ENCODE measurements at places on chromosomes 5 and 9.

- H3K4me1 ChIP-seq: no peaks in the 10 kb centered on the region
- no peaks in the 10 kb centered on the region for H3K27me3 ChIP-seq
- DNase-seq: no peak
Observed at GRCh38 chr9:128936171-128936865, 11.1 kb downstream of the DOLK start.

DNA sequence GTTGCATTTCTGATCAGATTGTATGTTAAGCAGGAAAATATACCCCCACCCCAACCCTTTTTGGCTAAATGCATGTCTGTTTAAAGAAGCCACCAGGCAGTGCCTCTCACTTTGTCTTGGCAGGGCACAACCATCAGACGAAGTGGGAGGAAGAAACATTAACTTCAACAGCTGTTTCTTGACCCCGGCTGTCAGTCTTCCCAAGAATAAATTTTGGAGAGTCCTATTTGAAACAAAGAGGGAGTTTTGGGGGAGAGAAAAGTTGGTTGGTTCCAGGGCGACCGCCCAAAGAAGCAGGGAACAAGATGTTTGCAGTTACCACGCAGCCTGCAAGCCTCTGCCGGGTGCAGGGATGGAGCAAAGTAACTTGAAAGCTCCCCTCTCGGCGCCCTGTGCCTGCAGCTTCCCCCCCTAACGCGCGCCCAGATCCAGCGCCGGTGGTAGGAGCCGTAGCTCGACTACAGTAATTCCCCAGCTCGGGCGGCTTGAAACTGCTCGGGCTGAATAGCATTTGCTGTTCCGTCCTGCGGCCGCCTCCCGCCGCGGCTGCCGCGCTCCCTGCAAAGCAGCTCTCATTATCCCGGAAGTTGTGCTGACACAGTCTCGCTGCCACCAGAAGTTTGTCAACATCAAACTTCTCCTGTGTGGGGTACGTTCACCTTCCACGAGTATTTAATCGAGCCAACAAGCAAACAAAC lies 100.7 kb upstream of the SSBP2 start:
- no peaks in the 10 kb centered on the region for H3K36me3 ChIP-seq
- H3K27me3 ChIP-seq: no peaks in the 10 kb centered on the region
- peak; percentile 93 for DNase-seq

DNA sequence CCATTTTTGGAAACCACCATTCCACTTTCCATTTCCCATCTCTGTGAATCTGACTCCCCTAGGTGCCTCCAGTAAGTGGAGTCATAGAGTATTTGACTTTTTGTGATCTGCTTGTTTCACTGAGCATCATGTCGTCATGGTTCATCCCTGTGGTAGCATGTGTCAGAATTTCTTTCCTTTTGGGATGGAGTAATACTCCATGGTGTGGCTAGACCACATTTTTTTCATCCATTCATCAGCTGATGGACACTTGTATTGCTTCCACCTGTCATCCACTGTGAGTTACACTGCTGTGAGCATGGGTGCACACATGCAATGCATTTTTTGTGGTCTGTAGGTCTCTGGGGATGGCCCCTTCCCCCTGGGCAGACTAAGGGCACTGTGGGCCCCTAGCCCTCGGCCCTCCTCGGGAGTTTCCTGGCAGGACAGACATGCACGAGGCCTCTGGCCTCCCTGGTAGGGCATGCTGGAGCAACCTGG lies 115.9 kb downstream of the GADD45G start:
- peaks cover 12% of the 10 kb centered on the region for H3K4me1 ChIP-seq
- no peak overlapping the region for H3K27ac ChIP-seq
- H3K4me3 ChIP-seq: no peak overlapping the region
- H3K27me3 ChIP-seq: no peaks in the 10 kb centered on the region
- DNase-seq: no peak
- H3K36me3 ChIP-seq: no peaks in the 10 kb centered on the region

DNA sequence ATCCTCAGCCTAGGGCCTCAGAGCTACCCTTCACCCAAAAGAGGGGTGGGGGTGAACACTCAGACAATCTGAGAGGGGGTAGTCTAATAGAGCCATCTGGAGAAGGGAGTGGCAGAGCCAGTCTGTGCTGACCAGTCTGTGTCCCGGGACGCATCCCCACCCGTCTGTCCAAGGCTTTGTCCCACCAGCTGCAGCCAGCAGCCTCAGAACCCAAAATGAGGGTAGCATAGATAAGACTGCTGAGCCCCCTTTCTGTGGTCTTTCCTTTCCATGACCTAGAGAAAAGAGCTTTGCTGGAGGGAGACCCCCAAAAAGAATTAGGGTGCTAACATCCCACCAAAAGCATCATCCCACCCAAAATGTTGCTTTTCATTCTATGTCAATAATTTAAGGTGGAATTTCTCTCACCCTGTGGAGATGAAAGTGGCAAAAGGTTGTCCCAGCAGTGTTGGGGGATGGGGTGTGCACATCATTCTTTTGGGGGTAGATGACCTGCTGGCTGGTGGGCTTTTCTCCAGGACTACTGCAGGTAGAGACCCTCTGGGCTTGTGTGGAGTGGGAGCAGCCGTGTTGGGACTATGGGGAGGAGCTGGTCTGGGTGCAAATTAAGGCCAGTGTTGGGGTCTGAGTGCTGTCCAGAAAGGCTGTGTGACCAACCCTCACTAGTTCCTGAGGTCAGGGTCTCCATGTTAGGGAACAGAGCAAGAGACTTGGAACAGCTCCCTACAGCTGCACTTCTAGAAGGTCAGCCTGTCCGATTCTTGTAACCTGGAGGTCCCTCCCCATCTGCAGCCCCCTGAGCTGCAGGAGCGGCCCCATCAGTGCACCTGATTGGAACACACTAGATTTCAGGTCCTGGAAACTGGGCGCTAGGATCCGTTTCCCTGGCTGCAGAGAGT lies 19.9 kb downstream of the URM1 start:
- H3K27ac ChIP-seq: no peak overlapping the region
- H3K27me3 ChIP-seq: peaks cover 36% of the 10 kb centered on the region
- H3K4me1 ChIP-seq: peaks cover 14% of the 10 kb centered on the region
- H3K4me3 ChIP-seq: no peak overlapping the region

DNA sequence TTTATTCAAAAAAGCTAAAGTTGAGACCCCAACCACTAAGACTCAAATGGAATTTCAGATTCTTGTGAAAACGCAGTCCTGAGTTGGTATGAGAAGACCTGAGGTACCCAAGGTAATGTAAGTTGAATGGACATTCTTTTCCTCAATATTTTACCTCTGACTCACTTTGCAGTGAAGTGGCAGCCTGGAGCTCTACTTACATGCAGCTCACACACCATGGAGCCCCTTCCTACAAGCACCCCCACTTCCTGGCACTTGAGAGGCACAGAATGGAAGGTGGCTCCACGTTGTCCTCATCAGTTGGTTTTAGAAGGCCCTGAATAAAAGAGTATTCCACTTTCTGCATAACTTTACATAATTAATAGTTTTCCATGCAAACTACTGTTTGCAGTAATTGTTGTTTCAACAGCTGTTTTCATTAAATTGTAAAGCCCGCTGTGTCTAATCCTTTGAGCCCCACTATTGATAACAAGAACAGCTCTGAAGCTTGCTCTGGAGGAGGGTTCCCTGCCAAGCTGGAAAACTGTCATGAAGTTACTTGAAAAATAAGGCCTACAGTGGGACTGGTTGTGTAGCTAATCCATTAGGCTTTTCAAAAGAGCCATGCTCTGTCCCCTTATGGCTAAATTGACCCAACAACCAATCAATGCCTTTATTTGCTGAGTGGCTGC lies 102.2 kb upstream of the SPATA31D4 start:
- DNase-seq: peak; percentile 8
- H3K36me3 ChIP-seq: no peaks in the 10 kb centered on the region
- no peak overlapping the region for H3K4me3 ChIP-seq
- no peaks in the 10 kb centered on the region for H3K27me3 ChIP-seq
- no peak overlapping the region for H3K27ac ChIP-seq

GRCh38 chr5:154801083-154801482 lies 45.9 kb downstream of the LARP1 start:
- DNase-seq: no peak
- no peaks in the 10 kb centered on the region for H3K27me3 ChIP-seq
- no peaks in the 10 kb centered on the region for H3K4me1 ChIP-seq
- H3K4me3 ChIP-seq: no peak overlapping the region

DNA sequence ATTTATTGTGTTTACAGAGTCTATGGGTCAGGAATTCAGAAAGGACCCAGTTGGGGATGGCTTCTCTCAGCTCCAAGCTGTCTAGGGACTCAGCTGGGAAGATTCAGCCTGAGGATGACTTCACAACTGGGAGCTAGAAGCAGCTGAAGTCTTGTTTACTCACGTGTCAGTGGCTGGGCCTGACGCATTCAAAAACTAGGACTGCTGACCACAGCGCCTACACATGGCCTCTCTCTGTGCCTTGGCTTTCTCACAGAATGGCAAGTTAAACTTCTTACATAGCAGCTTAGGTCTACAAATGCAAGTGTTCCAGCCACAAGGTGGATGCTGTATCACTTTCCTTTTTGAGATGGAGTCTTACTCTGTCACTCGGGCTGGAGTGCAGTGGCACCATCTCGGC lies 16.3 kb upstream of the PPP2CA start:
- no peaks in the 10 kb centered on the region for H3K36me3 ChIP-seq
- peaks cover 12% of the 10 kb centered on the region for H3K4me1 ChIP-seq
- DNase-seq: no peak
- no peak overlapping the region for H3K4me3 ChIP-seq

DNA sequence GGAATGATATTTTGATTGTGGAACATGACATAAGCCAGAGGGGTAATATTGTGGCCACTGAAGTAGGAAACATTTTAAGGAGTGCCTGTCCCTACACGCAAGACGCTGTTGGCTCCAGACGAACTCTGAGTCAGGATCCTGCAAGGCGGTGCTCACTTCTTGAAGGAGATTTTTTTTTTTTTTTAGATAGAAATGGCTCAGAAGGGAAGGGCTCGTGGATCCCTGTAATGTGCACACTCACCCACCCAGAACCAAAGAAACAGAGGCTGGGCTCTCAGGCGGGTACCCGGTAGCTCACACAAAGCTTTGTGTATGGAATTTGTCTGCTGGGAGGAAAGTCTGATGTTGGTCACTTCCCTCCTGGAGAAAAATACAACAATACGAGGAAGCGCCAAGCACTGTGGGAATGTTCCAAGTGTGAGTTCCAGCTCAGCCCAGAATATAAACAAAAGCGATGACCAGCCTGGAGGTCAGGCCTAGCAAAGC lies 25.7 kb downstream of the RAPGEF1 start:
- H3K4me3 ChIP-seq: no peak overlapping the region
- peak; percentile 86 for DNase-seq
- no peaks in the 10 kb centered on the region for H3K27me3 ChIP-seq
- peaks cover 23% of the 10 kb centered on the region for H3K4me1 ChIP-seq

- peak overlapping the region; percentile 91 for H3K27ac ChIP-seq
- H3K4me1 ChIP-seq: no peaks in the 10 kb centered on the region
- peaks cover 16% of the 10 kb centered on the region for H3K36me3 ChIP-seq
- DNase-seq: no peak
- no peaks in the 10 kb centered on the region for H3K27me3 ChIP-seq
Observed at GRCh38 chr9:33024126-33024965, 727 bp upstream of the DNAJA1 start.

- no peak overlapping the region for H3K4me3 ChIP-seq
- no peaks in the 10 kb centered on the region for H3K4me1 ChIP-seq
- H3K27me3 ChIP-seq: no peaks in the 10 kb centered on the region
- no peak for DNase-seq
- H3K27ac ChIP-seq: no peak overlapping the region
- no peaks in the 10 kb centered on the region for H3K36me3 ChIP-seq
Observed at GRCh38 chr5:139212486-139212885, 14.3 kb upstream of the SIL1 start.

- H3K36me3 ChIP-seq: no peaks in the 10 kb centered on the region
- no peak overlapping the region for H3K27ac ChIP-seq
- no peak for DNase-seq
- H3K4me1 ChIP-seq: peaks cover 4% of the 10 kb centered on the region
- no peaks in the 10 kb centered on the region for H3K27me3 ChIP-seq
Observed at GRCh38 chr5:77871016-77871415, 94.9 kb upstream of the TBCA start.

DNA sequence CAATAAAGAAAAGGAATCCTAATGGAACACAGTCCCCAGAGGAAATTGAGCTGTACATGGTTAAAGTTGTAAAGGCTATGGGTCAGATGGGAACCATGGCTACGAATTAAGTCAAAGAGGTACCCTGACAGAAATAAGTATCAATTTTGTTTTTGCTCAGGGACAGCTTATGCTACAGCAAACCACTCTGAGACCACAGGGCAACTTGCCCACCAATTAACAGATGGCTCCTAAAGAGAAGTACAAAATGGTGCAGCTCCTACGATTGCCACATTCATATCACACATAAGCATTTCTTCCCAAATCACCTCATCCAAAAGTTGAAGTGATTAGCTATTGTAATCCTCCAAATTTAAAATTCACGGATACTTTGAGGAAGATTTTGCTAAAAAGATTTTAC lies 83.0 kb downstream of the ELAVL2 start:
- H3K27me3 ChIP-seq: no peaks in the 10 kb centered on the region
- no peaks in the 10 kb centered on the region for H3K36me3 ChIP-seq
- H3K4me3 ChIP-seq: no peak overlapping the region
- no peak overlapping the region for H3K27ac ChIP-seq
- peaks cover 2% of the 10 kb centered on the region for H3K4me1 ChIP-seq

GRCh38 chr5:140642718-140643117 lies 3.5 kb downstream of the TMCO6 start:
- no peak overlapping the region for H3K27ac ChIP-seq
- DNase-seq: no peak
- peaks cover 13% of the 10 kb centered on the region for H3K4me1 ChIP-seq
- H3K27me3 ChIP-seq: no peaks in the 10 kb centered on the region
- H3K4me3 ChIP-seq: no peak overlapping the region
- peaks cover 30% of the 10 kb centered on the region for H3K36me3 ChIP-seq

DNA sequence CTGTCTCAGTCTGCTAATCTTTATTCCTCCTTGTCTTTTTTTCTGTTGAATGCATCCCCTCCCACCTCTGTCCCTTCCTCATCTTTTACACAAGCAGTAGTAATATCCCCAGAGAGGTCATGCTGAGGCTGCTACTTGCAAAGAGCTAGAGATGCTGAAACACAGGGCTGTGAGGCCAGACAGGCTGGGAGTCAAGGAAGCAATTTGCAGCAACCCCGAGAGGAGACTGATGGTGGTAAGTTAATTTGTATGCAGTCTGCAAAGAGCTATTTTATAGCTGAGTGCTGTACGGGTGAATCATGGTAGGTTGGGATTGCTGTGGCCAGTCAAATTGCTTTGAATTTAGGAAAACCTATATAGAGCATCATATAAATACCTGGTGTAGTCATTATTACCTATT lies 90.2 kb upstream of the SLC24A2 start:
- no peaks in the 10 kb centered on the region for H3K36me3 ChIP-seq
- DNase-seq: no peak
- no peak overlapping the region for H3K4me3 ChIP-seq
- H3K27me3 ChIP-seq: no peaks in the 10 kb centered on the region
- H3K27ac ChIP-seq: no peak overlapping the region

GRCh38 chr9:137449081-137449844 lies 8.1 kb upstream of the ENTPD8 start:
- H3K27me3 ChIP-seq: no peaks in the 10 kb centered on the region
- peaks cover 7% of the 10 kb centered on the region for H3K4me1 ChIP-seq
- DNase-seq: no peak
- no peak overlapping the region for H3K4me3 ChIP-seq

- no peak overlapping the region for H3K27ac ChIP-seq
- DNase-seq: no peak
- H3K4me1 ChIP-seq: no peaks in the 10 kb centered on the region
- no peaks in the 10 kb centered on the region for H3K27me3 ChIP-seq
- no peak overlapping the region for H3K4me3 ChIP-seq
- H3K36me3 ChIP-seq: no peaks in the 10 kb centered on the region
Observed at GRCh38 chr9:120080849-120081248, 499.1 kb downstream of the CDK5RAP2 start.
